Naive B cell (primary cell): ENCODE measurements at places on chromosomes 1 and 21.

DNA sequence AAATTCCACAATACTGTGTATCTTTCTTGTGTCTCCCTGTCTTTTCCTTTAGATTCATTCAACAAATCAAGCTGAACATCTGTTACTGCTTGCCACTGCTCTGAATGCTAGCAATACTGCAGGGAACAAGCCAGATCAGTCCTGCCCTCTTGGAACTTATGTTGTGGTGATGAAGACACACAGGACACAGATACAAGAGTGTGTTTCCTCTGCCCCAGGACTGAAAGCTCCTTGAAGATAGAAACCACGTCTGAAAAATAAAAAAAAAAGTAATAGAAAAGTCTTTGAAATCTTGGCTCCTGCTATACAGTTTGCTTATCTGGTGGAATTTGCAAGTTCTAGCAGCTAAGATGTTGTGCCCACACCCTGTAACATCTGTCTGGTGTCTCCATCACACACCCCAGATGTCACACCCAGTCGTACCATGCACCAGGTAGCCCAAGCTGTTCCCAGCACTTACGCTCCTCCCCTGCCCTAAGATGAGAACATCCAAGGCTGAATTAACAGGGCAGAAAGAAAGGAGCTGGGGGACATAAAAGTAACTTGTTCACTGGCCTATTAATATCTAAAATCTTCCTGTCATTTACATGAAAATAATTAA, 80.2 kb upstream of the GALNT2 start:
- DNase-seq = no peak

DNA sequence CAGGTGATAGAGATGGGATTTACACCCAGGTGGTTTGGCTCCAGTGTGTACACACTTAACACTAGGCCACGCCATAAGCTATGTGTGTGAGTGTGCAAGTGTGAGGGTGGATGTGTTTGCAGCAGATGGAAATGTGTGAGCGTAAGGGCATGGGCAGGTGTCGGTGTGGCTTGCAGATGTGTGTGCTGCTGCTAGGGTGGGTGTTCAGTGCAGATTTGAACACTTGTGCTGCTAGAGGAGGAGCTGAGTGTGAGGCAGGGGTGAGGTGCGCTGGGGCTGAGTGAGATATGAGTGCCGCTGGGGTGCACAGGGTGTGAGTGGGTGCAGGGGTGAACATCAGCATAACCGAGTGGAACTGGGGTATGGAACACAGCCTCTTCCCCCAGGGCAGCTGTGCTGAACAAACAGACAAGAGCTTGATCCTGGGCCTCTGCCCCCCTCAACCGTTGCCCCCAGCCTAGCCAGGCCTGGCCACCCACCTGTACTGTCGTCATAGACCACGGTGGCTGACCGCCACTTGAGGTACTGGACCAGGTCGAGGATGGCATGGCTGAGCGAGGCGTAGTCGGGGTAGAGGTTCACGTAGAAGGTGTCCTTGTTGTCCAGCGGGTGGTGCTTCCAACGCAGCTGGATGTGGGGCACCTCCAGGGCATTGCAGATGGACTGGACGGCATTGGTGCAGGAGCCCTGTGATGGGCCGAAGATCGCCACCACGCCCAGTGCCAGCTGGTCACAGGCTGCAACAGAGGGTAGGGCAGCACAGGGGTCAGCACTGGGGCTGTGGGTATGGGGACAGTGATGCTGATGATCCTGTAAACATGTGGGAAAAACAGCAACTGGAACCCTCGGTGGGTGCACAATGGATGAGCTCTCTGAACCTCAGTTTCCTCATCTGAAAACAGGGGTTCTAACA, 153.9 kb downstream of the GRIK3 start:
- DNase-seq = no peak

GRCh38 chr21:32411350-32412161, 950 bp upstream of the EVA1C start:
- DNase-seq = no peak

DNA sequence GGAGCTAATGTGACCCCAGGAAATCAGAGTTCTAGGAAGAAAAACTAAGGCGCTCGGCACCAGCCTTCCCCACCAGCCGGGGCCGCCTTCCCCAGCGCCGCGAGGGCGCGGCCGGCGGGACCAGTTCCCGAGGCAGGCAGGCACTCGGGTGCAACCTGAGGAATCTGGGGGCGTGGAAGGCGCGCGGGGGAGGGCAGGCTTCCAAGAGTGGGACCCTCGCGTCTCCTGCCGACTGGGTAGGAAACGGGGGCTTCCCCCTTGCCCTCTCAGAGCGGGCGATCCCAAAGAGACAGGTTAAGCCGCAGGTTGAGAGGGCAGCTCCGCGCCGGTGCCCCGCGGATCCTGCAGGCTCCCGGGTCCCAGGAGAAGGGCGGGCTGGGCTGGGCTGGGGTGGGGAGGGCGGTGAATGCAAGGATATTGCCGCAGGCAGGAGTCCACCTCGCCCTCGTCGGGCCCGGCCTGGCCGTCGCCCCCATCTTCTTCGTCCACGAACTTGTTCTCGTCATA, 431 bp downstream of the ARPC5 start:
- DNase-seq = no peak

- no peak for DNase-seq
Observed at GRCh38 chr21:45380566-45380965, 24.4 kb upstream of the COL18A1 start.
